Right lung (tissue), 10 donors: ENCODE measurements at places on chromosomes 1 and 21. TPM values are rescaled to one million over a fixed set of nuclear protein-coding genes. Genes with fewer than 3 reads are reported as not detected.

Gene HMGN2
- 1,211 TPM for polyA plus RNA-seq

GRCh38 chr1:6612641-6613360 is 730 bp upstream of the PHF13 start:
- peak; percentile 46 for DNase-seq

GRCh38 chr1:185850366-185850765 is 116.2 kb downstream of the HMCN1 start:
- no peak for DNase-seq

DNA sequence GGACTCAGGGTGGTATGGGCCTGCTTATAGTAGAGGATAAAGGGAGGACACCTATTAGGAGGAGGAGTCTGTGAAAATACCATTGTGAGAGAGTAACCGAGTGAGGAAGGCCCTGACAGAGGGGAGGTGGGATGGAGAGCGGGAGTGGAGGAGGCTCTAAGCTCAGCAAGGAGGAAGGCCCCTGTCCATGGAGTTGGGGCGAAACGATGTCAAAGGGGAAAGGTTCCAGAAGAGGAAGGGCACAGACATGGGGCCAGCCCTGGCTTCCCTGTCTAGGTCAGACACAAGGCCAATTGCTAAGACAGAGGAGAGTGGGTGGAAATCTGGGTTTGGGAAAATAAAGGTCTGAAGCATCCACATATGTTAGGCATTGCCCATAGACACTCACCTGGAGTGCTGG is 44.2 kb downstream of the ELK4 start:
- DNase-seq, result no peak
